ENCODE measurements at places on chromosomes 6 and 20.
A peak's percentile ranks its signal among the peaks of the same experiment; 100 is the strongest.

- peaks cover 4% of the 10 kb centered on the region for H3K4me1 ChIP-seq
- no peaks in the 10 kb centered on the region for H3K36me3 ChIP-seq
- no peak overlapping the region for H3K4me3 ChIP-seq
- no peaks in the 10 kb centered on the region for H3K27me3 ChIP-seq
- no peak for DNase-seq
These were observed 27.5 kb upstream of the ADGRF4 start for GRCh38 chr6:47670851-47671250.

DNA sequence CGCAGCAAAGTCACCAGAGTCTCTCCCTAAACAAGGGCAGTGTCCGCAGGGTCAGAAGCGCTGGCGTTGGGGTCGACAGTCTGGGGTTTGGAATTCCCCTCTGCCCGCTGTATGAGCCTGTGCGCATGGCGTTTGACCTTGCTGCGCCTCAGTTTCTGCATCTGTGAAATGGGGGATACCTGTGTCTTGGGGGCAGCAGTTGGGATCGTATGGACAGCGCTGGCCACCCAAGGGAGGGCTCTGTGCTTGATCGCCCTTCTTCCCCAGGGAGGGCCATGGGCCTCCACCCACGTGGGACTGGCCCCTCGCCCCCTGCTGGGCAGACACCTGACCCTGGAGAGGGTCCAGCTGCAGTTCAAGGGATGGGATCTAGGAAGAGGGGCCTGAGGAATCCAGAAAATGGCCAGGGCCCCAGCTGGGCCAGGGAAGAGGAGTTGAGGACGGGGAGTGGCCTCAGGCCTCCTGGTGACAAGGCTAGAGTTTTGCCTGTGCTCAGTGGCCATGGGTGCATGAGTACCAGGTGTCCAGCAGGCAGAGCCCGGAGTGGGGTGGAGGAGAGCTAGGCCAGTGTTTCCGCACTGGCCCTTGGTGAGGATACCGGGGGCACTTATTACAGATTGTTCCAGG lies 26.4 kb upstream of the PHACTR3 start:
- no peaks in the 10 kb centered on the region for H3K4me1 ChIP-seq
- H3K27ac ChIP-seq: no peak overlapping the region
- H3K27me3 ChIP-seq: peaks cover 7% of the 10 kb centered on the region

DNA sequence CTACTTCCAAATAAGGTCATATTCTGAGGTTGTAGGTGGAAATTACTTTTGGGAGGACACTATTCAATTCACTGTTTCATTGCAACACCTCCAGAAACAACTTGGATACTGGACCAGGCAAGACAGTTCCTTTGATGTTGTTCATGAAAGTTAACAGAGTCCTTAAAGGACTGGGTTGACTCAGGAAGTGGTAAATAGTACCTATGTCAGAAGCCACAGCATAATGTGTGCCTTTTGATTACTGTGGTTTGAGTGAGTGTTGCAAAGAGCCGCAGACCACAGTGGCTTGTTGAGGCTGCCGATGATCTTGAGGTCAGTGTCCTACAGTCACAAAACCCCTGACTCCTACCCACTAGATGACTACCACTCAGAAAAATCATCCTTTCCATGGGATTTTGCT lies 10.9 kb downstream of the IL20RA start:
- H3K4me3 ChIP-seq: no peak overlapping the region
- H3K36me3 ChIP-seq: no peaks in the 10 kb centered on the region
- peaks cover 5% of the 10 kb centered on the region for H3K27me3 ChIP-seq
- no peak for DNase-seq

DNA sequence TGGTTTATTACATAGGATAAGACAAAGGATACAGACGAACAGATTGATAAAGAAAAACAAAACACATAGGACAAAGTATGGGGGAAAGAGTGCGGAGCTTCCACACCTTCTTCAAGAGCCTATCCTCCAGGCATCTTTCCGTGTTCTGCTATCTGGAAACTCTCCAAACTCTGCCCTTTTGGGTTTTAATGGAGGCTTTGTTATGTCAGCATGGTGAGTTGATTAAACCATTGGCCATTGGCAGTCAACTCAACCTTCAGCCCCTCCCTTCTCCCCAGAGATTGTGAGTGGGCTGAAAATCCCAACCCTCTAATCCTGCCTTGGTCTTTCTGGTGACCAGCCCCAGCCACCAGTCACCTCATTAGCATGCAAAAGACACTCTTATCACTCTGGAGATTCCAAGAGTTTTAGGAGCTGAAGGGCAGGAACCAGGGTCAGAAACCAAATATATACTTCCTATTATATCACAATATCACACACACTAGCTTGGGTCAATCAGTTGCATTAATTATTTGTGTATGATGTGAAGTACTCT lies 23.8 kb downstream of the HLA-DOB start:
- no peak overlapping the region for H3K4me3 ChIP-seq
- no peak for DNase-seq
- H3K36me3 ChIP-seq: no peaks in the 10 kb centered on the region
- peaks cover 19% of the 10 kb centered on the region for H3K4me1 ChIP-seq
- H3K27ac ChIP-seq: no peak overlapping the region
- H3K27me3 ChIP-seq: peaks cover 35% of the 10 kb centered on the region

- H3K27me3 ChIP-seq: peaks cover 4% of the 10 kb centered on the region
- no peak for DNase-seq
- H3K27ac ChIP-seq: peak overlapping the region; percentile 26
These were observed 63.6 kb downstream of the SSR1 start for GRCh38 chr6:7249391-7249790.
